Thymus (tissue), 14 donors: ENCODE measurements at places on chromosomes 6 and 20. TPM values are rescaled to one million over a fixed set of nuclear protein-coding genes. Genes with fewer than 3 reads are reported as not detected.

Gene LPA
- total RNA-seq: 0.14 TPM

Gene GJA1
- total RNA-seq: 14.6 TPM

Gene FRK
- total RNA-seq: 0.80 TPM

Gene MROH8
- total RNA-seq: 2.8 TPM

Gene FAM229B
- total RNA-seq: 20.4 TPM

Gene ULBP2
- 0.66 TPM for total RNA-seq

Gene STMND1
- total RNA-seq: 0.05 TPM

Gene GDAP1L1
- under 0.01 TPM for total RNA-seq

Gene GATA5
- 0.05 TPM for total RNA-seq

GRCh38 chr20:60008130-60008808 lies 50.0 kb downstream of the CDH26 start:
- DNase-seq: no peak

- no peak for DNase-seq
Measured at GRCh38 chr6:160055378-160055777, 66.2 kb upstream of the SLC22A1 start.

GRCh38 chr20:15900443-15900842 lies 672.8 kb downstream of the KIF16B start:
- no peak for DNase-seq

DNA sequence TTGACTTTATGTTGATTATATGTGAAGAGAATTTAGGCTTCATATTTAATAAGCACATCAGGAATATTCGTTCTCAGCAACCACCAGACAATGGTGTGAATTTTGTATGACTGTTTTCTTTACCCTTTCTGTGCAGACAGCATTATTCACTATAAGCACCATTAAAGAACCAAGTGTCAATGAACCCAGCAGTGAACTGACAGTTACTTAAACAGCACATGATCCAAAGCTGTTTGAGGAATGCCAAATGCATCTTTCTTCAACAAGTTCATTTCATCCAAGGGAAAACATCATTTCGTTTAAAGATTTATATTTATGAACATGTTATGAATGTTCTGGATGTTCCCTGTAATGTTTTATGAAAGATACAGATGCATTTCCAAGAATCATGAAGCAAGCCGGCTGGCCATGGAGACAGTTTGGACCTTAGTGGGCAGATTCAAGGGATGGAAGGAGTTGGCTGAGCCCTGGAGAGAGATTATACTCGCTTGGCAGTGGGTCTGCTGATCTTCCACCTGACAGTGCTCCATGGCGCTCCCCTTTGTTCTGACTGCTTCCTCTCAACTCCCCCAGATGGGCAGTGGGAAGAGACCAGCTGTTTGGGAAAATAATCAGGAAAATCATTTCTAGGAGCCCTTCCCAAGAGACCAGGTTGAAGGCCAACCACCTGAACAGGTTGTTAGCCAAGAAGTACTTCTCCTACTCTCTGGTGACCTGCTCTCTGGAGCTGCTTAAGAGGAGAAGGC lies 326.0 kb upstream of the RSPO3 start:
- DNase-seq: no peak

DNA sequence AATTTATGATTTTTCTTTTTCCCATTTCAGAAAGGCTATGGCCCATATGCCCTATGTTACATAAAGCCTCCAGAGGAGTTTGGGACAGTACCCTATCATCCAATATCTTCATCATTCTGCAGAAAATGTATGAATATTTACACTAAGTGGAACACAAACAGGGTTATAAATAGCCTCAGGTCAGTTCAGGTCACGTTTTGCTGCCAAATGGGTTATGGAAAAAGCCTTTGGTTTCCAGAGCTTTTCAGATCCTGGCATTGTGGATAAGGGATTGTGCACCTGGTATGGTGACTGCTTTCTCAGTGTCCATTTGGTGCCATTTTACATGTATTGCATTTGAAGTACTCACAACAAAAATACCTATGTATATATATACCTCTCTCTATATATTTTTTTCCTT lies 29.4 kb downstream of the UTRN start:
- DNase-seq: no peak

DNA sequence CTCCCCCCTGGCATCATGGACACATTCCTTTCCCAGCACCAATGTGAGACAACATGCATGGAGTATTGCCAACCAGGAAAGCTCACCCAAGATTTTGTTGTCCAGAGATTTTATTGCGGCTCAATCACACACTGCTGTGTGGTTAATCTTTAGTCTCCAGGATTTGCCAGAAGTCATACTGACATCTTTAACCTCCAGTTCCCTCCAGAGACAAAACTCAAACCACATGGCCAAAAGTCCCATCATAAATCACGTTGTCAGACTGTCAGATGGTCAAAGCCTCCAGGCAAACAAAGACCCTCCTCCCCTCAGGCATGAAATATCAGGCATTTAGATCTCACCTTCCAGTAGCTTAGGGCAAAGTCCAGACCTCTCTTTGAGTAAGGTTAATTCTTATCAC lies 97.3 kb upstream of the OPRM1 start:
- DNase-seq: no peak

DNA sequence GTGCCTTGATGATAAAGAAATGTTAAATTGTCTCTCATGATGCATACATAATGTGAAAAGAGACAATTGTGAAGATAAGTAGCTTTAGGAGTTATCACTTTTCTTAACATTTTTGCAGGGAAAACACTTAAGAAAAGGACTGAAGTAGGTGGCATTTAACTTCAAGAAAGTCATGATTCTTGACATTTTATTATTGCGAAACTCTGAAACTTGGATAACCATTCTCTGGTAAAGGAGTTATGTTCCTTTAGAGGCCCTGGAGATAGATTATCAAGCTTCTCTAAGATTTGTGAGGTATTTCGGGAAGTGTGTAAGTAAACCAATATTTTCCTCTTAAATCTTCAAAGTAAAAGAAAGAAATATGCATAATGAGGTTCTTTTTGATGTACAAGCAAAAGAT lies 38.5 kb downstream of the HTR1B start:
- DNase-seq: no peak

DNA sequence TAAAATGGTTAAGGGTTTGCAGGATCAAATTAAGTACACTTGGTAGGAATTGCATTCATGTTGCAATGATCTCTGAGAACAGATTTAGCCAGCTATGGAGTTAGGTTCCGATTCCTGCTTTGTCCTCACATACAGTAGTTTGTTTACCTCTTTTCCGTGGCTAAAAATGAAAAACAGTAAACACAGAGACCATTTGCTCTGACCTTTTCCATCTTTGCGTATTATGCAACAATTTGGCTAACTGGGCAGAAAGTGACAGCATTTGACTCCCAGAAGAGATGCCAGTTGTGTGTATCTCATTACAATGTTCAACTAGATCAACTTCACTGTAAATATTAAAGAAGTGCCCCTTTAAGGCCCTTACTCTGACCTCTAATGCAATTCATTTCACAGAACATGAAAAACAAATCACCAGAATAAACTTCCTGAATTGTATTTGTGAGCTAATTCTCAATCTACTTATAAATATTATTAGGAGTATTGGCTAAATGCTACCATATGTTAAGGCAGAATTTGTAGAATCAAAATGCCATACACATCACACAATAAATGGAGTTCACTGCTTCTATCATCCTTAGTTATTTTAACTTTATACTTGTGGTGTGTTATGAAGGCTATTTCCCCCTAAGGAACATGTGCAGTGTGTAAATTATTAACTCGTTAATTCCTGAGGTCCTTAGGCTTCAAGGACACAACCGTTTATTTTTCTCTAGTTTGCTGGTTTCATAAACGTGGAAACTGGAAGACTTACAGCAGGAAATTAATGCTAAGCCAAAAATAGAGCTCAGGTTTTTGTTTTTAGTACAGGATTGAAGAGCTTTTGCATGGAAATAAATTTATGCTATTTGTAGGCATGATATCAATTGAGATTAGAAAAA lies 380.7 kb upstream of the CITED2 start:
- no peak for DNase-seq

DNA sequence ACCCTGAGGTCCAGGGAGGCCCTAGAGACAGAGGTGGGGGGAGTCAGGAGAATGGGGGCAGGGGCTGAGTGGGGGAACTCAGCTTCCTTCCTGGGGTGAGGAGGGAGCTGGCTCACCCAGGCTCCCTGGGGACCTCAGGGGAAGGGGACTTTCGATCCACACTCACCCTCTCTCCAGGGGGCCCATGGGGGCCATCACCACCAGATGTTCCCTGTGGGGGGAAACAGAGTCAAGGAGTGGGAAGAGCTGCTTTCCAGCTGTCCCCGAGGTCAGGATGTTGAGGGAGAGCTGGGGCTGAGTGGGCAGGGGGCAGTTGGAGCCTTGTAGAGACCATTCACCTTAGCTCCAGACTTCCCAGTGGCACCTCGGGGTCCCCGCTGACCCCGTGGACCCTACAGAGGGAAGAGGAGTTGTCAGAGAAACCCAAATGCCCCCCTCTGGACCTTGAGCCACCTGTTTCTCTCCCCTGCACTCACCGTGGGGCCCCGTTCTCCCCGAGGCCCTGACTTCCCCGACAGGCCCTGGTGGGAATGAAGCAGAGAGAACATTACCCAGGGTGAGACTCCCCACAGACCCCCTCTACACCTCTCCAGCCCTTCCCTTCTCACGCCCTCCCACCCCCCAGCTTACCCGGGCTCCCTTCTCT lies 18.6 kb downstream of the COL11A2 start:
- no peak for DNase-seq

- no peak for DNase-seq
Measured at GRCh38 chr6:154521412-154521811, 10.9 kb upstream of the CNKSR3 start.

DNA sequence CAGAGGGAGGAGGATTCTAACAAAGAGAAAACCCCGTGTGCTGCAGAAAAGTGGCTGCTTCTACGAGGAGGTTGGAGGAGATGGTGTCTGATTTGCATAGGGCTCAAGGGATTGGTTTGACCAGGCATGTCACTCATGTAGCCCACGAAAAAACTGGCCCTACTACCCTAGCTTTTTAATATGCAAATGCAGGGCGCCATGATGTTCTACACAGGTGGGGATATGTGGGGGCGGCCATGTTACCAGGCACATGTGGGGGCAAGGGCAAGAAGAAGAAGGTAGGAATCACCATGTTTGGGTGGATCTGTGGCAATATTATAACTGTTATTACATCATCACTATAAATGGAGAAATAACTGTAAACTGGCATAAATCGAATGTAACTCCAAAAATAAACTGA lies 9.9 kb downstream of the KIAA1755 start:
- DNase-seq: no peak

GRCh38 chr6:73569121-73569520 lies 48.3 kb upstream of the EEF1A1 start:
- no peak for DNase-seq

DNA sequence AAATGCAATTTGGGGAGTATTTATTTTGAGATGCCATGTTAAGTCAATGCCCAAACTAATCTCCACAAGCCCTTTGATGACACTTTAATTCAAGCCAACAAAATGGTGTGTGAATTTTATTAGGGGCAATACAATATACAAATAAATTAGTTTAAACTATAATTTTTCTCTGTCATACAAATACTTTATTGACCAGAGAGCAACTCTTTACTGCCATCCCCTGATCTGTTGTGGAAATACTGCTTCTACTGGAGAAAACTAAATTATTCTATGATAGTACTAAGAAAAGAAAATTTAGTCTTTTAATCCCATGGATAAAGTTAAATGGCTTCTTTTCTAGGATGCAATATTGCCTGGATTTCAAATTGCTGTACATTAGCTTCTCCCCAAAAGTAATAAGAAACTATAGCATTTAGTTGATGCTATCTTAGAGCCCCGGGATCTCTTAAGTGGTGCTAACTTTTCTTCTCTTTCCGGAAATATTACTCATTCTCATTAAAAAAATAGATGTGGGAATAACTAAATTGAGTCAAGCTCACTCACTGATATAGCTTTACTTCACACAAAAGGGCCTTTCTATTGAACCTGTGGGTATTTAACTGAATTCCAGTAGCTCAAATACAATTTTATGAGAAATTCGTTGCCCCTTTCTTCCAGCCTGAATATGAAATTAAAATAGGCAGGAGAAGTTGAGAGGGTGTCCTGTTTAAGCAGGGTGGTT lies 49.2 kb downstream of the SMPDL3A start:
- DNase-seq: no peak

DNA sequence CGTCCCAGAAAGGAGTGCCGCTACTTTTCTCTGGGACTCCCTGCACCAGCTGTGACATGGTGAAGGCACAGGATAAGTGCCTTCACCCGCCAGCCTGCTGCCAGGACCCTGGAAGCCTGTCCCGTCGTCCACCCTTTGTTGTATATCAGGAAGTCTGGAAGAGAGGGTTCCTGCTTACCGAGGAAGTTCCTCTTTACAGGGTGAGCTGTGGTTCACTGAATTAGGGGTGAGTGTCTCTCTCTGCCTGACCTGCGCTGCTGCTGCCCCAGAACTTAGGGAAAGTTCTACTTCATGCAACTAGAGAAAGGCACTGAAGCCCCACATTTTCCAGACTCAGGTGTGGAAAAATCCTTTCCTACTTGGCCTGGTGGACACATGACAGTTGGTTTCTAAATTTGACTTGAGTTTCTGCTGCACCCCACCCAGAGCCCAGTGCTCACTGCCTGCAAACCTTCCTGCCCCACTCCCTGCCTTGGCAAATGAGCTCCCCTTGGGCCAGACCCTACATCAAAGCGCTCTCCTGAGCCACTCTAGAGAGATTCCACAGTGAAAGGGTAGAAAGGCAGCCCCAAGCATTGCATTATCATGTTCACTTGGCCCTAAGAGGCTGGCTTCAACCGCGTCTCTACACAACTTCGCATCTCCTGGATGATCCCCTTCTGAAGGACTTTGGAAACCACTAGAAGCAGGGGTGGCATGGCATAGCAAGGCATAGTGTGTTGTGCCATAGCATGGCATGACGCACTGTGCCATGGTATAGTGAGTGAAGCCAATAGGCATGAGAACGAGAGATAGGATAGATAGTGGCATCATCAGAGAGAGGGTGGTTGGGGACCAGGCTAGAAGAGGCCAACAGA lies 215.8 kb upstream of the CDYL start:
- DNase-seq: no peak

- no peak for DNase-seq
Measured at GRCh38 chr6:87250019-87250418, 72.4 kb upstream of the SMIM8 start.

GRCh38 chr6:31538805-31539400 lies 2.9 kb downstream of the DDX39B start:
- DNase-seq: no peak

GRCh38 chr6:134517145-134517658 lies 199.3 kb upstream of the SGK1 start:
- peak; percentile 34 for DNase-seq

DNA sequence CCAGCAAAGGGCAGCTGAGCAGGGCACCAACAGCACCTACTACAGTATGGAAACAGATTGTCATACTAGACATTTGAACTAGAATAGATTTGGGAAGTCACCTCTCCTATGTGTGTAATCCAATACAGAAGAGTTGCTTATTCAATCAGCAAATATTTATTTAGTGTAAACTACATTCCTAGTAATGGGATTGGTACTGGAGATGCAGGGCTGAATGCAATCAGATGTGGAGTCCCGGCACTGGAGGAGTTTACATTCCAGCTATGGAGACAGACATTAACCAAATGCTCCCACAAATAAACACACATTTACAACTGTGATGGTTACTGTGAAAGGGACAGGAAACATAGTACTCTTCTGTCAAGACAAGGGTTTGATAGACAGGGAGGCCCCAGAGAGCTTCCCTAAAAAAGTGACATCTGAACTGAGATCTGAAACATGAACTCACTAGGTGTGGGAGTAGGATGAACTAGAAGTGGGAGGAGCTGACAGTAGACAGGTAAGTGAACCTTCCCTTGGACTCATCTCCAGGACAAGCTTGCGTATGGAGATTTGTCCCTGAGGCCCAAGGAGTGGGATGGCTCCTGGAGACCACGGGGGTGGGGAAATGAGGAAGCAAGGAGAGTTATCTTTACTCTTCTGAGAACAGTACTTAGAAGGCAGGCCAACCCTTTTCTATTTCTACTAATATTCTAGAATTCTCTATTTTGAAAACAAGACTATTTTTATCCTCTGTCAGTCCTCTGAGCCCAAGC lies 420.5 kb downstream of the MAFB start:
- no peak for DNase-seq
